ENCODE measurements at places on chromosomes 2 and 18.

GRCh38 chr2:151119374-151119773 is 142.3 kb downstream of the RBM43 start:
- DNase-seq = no peak

GRCh38 chr2:109204412-109204811 is 75.4 kb downstream of the SH3RF3 start:
- no peak for DNase-seq

- DNase-seq = no peak
Observed at GRCh38 chr2:197915548-197916265, 111.3 kb downstream of the PLCL1 start.

DNA sequence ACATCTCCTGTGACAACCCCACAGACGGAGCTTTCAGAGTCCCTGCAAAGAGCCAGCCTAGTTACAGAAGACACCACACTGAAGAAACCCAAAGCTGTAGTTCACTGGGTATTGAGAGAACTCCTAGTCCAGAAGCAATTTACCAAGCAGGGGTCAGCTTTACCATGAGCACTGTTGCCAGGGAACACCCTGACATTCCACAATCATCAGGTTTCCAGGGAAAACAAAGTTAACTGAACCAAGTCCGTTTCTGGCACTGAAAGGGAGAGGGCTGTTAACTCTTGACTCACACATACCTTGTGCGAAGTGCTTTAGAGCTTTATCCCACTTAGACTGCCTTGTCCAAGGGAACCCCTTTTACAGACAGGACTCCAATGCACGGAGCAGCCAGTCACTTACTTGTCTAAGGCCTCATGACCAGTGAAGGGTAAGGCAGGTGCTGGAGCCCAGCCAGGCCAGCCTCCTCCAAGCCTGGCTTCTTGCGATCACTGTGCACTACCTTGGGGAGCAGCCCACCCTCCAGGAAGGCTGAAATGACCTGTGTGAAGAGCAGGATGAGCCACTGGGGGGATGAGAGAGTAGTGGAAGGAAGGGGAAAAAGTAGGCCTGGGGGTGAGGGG is 53.9 kb downstream of the REEP1 start:
- no peak for DNase-seq

- no peak for DNase-seq
Observed at GRCh38 chr2:216370961-216371712, 1.1 kb downstream of the MARCHF4 start.

- DNase-seq = no peak
Observed at GRCh38 chr18:2889761-2890192, 43.0 kb downstream of the EMILIN2 start.

GRCh38 chr2:105442721-105443120 is 43.9 kb upstream of the FHL2 start:
- no peak for DNase-seq

DNA sequence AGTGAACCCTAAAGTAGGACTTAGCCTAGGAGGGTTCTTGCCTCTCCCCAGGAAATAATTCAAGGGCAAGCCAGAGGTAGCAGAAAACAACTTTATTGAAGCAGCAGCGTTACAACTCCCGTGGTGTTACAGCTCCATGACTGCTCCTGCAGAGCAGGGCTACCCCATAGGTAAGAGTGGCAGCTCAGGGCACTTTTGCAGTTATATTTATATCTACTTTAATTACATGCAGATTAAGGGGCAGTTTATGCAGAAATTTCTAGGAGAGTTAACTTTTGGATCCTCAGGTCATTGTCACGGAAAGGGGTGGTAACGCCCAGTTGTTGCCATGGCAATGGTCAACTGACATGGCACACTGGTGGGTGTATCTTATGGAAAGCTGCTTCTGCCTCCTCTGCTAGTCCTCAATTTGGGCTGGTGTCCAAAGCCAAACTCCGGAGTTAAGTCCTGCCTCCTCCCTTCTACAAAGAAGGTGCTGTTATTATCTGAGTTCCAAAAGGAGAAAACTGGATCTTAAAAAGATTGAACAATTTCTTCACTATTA is 1413.0 kb downstream of the DSC3 start:
- no peak for DNase-seq

- DNase-seq = no peak
Observed at GRCh38 chr2:146634230-146635097, 1210.4 kb upstream of the ACVR2A start.

DNA sequence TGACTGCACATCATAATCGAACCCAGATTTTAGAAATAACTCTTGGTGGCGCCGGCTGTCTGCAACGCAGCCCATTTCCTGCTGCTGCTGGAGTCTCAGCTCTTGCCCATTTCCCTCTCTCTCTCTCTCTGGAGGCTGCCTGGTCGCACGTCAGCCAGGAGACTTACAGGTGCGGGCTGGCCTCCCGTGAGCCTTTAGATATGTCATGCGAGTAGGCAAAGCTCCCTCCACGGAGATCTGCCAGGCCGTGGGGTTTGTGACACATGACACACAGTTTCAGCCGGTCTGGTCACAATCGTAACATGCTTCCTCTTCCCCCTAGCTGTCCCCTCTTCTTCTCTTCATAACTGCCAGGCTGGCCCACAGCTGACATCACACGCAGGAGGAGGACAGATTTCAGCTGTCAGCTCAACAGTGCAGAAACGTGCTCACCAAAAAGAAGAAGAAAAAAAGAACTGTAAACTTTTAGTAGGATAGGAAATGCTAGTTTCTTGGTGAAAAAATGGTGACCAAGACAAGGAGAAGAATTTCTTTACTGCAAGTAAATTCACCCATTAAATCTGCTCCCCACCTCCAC is 489.3 kb downstream of the ZNF516 start:
- no peak for DNase-seq

DNA sequence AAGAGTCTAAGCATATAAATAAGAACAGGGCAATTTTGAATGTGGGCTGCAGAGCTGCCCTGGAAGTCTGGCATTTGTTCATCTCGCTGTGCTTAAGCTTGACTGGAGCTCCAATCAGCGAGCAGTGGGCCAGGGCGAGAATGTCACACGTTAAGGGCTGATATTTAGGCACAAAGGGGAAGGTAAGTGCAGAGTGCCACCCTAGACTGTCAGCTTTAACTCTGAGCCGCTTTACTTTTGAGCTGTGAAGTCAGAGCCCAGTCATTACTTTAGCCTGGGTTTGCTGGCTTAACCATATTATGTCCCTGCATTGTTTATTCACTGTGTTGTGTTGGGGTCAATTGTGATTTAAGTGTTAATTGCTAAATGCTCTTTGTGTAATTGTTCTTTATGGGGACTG is 236.1 kb upstream of the SIX3 start:
- no peak for DNase-seq

DNA sequence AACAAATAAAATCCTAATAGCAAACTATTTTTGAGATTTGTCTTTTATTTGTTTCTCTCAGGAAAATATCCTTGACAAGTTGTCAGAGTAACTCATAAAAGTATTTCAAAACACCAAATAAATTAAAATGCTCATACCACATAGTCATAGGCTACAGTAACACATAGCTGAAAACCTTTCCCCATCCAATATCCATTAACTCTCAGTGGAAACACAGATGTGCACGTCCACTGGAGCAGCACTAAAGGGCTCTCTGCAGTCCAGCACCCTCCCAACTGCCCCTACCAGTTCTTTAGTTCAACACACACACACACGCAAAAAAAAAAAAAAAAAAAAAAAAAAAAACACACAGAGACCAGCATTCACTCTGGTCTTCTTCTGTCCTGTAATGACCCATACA is 879 bp upstream of the XDH start:
- DNase-seq = no peak

GRCh38 chr2:177712462-177712861 is 319.9 kb downstream of the AGPS start:
- DNase-seq = no peak
